ENCODE measurements at places on chromosomes 1 and 21. TPM values are rescaled to one million over a fixed set of nuclear protein-coding genes. Genes with fewer than 3 reads are reported as not detected.

The PDE4B gene
- total RNA-seq = 12.0 TPM

The WNT9A gene
- 0.73 TPM for total RNA-seq

The PTPRU gene
- total RNA-seq = 23.5 TPM

The DIO1 gene
- not detected for total RNA-seq

The CA6 gene
- total RNA-seq = 0.19 TPM

The ELAVL4 gene
- not detected for total RNA-seq

The MAP1LC3C gene
- total RNA-seq = 0.19 TPM

The TDRD5 gene
- not detected for total RNA-seq

The RIPPLY3 gene
- not detected for total RNA-seq

The ARTN gene
- 0.49 TPM for total RNA-seq

The CYP4A22 gene
- total RNA-seq = not detected

The MYBPHL gene
- not detected for total RNA-seq

The GJB5 gene
- not detected for total RNA-seq

The FAM72C gene
- 0.14 TPM for total RNA-seq

The SYT11 gene
- total RNA-seq = 9.2 TPM

The SMIM11 gene
- 15.6 TPM for total RNA-seq

The ILDR2 gene
- total RNA-seq = 1.8 TPM

The PTTG1IP gene
- 160 TPM for total RNA-seq

The SERPINC1 gene
- total RNA-seq = 0.46 TPM

The ATP6V1G3 gene
- total RNA-seq = not detected

The RHBG gene
- not detected for total RNA-seq

The CTH gene
- total RNA-seq = 0.60 TPM

The NUP210L gene
- 0.30 TPM for total RNA-seq

The OLIG2 gene
- not detected for total RNA-seq

The TAL1 gene
- total RNA-seq = 3.5 TPM

The EDARADD gene
- 1.6 TPM for total RNA-seq

The CSMD2 gene
- total RNA-seq = 0.32 TPM

The LRRC3 gene
- total RNA-seq = 3.3 TPM

Data from Right ventricle myocardium inferior (tissue), 1 donor.